ENCODE measurements at places on chromosomes 3 and 15. TPM values are rescaled to one million over a fixed set of nuclear protein-coding genes. Genes with fewer than 3 reads are reported as not detected.

The INKA1 gene
- 4.2 TPM for total RNA-seq

The LXN gene
- 20.5 TPM for total RNA-seq

The GOLGA6A gene
- total RNA-seq: not detected

The STAB1 gene
- 46.5 TPM for total RNA-seq

The ARGFX gene
- not detected for total RNA-seq

The ALDH1A3 gene
- total RNA-seq: 14.7 TPM

The RAD18 gene
- total RNA-seq: 2.4 TPM

The RARB gene
- total RNA-seq: 15.2 TPM

The CCR9 gene
- total RNA-seq: not detected

The XIRP1 gene
- 319 TPM for total RNA-seq

The EFCAB12 gene
- total RNA-seq: 0.28 TPM

The OCA2 gene
- 0.31 TPM for total RNA-seq

The MASP1 gene
- total RNA-seq: 26.2 TPM

The AGBL1 gene
- not detected for total RNA-seq

The MORC1 gene
- total RNA-seq: not detected

The GLDN gene
- total RNA-seq: 1.9 TPM

The LYZL4 gene
- total RNA-seq: not detected

The CLDN1 gene
- 9.0 TPM for total RNA-seq

The ALDH1L1 gene
- 24.0 TPM for total RNA-seq

The TRPC1 gene
- 20.2 TPM for total RNA-seq

The CCR2 gene
- 2.1 TPM for total RNA-seq

The LTK gene
- total RNA-seq: 0.98 TPM

The NMB gene
- total RNA-seq: 1.0 TPM

The KLHL6 gene
- 0.41 TPM for total RNA-seq

The C3orf85 gene
- total RNA-seq: not detected

The CERS3 gene
- not detected for total RNA-seq

The MUC20 gene
- 3.4 TPM for total RNA-seq

The XCR1 gene
- not detected for total RNA-seq

The SQOR gene
- total RNA-seq: 30.7 TPM

The NUP210 gene
- total RNA-seq: 4.4 TPM

The ZNF662 gene
- 1.7 TPM for total RNA-seq

The PLCH1 gene
- 1.5 TPM for total RNA-seq
